Astrocyte of the cerebellum (primary cell): ENCODE measurements at places on chromosomes 5 and 9.

GRCh38 chr5:128099944-128100343 lies 16.4 kb downstream of the SLC12A2 start:
- DNase-seq: no peak

DNA sequence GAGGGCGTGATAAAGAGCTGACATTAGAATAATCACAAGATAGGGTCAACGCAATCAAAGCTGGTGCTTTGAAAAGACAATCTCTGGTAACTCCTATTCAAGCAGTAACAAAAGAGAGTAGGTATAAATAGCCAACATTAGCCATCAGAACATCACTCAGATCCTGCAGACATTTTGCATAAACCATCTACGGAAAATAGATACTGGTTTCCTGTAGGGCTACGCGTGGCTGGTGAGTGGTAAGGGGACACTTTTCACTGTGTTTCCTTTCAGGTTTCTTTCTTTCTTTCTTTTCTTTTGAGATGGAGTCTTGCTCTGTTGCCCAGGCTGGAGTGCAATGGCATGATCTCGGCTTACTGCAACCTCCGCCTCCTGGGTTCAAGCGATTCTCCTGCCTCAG lies 22.3 kb downstream of the TTF1 start:
- no peak for DNase-seq

GRCh38 chr5:35665096-35665495 lies 47.4 kb downstream of the SPEF2 start:
- no peak for DNase-seq

DNA sequence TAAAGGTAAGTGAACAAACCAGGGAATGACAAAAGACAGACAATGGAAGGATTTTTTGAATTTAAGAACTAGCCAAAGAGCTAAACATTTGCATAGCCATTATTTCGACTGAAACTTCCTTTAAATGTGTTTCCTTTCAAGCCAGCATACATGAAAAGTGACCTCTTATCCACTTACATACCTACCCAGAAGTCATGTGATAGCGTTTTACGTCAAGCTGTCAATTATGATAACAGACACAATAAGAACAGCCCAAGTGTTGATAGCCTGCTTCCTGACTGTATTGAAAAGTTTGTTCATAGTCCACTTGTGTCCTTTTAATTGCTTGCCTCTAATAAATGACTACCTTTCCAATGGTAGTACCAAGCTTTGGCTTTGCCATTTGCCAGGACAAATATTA lies 206.0 kb downstream of the NFIB start:
- no peak for DNase-seq

DNA sequence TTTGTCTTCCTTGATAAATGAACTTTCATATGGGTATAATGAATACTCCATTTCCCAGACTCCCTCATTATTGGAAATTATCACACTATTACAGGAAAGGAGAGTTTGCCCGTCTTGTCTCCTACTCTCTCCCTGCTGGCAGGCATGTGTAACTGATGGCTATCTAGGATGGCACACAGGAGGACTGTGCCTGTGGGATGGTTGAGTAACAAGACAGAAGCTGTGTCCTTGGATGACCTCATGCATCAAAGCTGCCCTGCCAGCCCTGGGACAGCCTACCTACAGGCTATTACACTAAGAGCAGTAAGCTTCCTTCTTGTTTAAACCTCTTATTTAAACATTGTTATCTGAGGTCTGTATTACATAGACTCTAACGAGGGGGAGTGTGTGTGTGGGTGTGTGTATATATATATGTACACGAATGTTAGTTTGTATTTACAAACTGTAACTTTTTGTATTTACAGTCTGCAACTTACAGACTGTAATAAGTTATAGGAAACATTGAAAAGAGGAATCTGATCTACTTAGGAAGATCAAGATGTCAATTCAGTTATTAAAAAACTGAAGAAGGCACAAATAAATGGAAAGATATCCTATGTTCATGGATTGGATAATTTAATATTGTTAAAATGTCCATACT lies 247.6 kb upstream of the ACO1 start:
- no peak for DNase-seq

- DNase-seq: no peak
Measured at GRCh38 chr5:156093024-156093423, 233.9 kb upstream of the SGCD start.

DNA sequence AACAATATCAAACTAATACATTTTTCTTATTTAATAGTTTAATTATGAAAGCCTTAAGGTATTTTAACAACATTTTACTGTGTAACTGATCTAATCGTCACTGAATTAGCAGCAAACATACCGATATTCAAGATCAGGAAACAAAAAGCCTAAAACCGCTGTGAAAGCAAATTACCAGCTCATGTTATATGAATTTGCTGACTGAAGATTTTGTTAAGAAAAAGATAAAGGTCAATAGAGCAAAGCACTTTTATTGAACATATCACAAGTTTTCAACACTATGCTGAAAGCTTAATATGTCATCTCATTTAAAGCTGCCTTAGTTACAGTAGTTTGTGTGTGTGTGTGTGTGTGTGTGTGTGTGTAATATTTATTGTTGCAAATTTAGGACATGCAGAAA lies 1634.9 kb upstream of the NUDT12 start:
- DNase-seq: no peak
